ENCODE measurements at places on chromosomes 7 and 10. TPM values are rescaled to one million over a fixed set of nuclear protein-coding genes. Genes with fewer than 3 reads are reported as not detected.

The ADAMTS14 gene
- total RNA-seq, result under 0.01 TPM

The CTAGE8 gene
- 0.49 TPM for total RNA-seq

The RELN gene
- total RNA-seq, result 5.0 TPM

The SPDYE8 gene
- not detected for total RNA-seq

The AKR1D1 gene
- total RNA-seq, result not detected

The CABCOCO1 gene
- 1.7 TPM for total RNA-seq

The MGAM2 gene
- total RNA-seq, result not detected

DNA sequence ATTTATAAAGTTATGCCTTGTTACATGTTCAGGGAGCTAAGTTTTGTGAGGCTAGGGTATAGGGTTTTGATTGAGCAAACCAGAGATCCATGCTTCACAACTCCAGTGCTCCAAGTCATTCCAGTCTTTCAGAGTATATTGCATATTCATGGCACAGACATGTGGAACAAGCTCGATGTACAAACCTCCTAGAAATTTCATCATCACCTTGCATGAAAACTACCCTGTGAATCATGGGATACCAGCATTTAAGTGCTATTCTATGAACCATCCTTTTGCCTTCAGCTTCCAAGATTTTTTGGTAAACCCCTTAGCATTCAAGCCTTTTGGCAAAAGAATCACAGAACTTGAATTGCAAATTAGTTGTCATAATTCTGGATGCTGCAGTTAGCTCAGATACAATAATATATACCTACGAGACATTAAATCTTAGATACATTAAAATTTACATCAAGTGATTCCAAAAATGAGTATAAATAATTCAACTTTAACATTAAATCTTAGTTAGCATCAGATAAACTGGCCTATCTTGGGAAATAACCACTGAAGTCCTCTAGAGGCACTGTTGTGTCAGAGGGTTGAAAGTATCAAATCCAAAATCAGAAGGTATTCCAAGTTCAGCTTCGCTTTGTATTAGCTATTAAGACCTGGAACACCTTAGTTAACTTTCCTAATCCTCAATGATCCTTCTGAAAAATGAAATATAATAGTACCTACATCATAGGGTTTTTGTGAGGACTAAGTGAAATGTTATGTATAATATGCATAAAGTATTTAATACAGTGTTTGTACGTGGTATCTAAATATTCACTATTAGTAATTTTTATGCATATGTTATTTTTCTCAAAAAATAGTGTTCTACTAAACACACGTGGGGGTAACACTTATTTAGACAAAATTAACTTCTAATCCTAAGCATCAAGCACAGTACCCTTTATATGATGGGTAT is 55.5 kb upstream of the CABCOCO1 start:
- no peak for DNase-seq

- no peak for DNase-seq
Observed at GRCh38 chr10:6802759-6803426, 222.8 kb upstream of the PRKCQ start.

GRCh38 chr10:112848228-112848627 is 101.8 kb upstream of the TCF7L2 start:
- DNase-seq, result no peak

GRCh38 chr10:73644015-73644743 is 2.9 kb upstream of the MYOZ1 start:
- DNase-seq, result peak; percentile 78

- no peak for DNase-seq
Observed at GRCh38 chr10:110978204-110978603, 58.8 kb downstream of the SHOC2 start.

- DNase-seq, result no peak
Observed at GRCh38 chr7:37410305-37411229, 38.1 kb downstream of the ELMO1 start.

GRCh38 chr10:90788968-90789367 is 68.9 kb downstream of the HTR7 start:
- DNase-seq, result no peak

- no peak for DNase-seq
Observed at GRCh38 chr7:5589819-5590595, 166.4 kb upstream of the TNRC18 start.

- DNase-seq, result no peak
Observed at GRCh38 chr10:1939016-1939415, 201.7 kb upstream of the ADARB2 start.

GRCh38 chr10:5666008-5666840 is at the start of gene ASB13:
Gene ASB13, minus strand, starts transcription at chr10:5666595. Its CDS starts 44 bp downstream, at chr10:5666551.
- peak; percentile 82 for DNase-seq

DNA sequence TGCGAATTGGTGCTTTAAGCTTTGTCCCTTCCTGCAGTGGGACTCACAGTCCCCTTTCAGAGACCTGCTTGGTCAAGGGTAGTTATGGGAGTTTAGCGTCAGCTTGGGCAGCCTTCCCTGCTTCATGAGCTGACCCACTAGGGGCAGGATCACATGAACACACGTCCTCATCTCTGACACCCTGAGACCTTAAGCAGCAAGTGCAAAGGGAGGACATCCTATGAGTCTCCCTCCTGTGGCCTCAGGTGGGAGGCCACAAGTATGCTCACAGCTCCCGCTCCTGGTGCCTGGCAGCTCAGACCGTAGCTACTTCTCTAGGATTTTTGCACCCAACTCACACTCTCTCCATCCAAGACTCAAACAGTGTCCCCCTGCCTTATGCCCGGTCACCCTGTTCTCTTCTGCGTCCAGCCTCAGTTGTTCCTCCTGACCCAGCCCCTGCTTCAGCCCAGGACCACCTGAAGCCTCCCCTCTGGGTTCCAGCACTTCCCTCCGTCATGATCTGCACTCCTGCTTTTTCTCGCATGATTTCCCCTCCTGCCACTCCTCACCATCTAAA is 136.6 kb upstream of the FAM20C start:
- DNase-seq, result no peak

DNA sequence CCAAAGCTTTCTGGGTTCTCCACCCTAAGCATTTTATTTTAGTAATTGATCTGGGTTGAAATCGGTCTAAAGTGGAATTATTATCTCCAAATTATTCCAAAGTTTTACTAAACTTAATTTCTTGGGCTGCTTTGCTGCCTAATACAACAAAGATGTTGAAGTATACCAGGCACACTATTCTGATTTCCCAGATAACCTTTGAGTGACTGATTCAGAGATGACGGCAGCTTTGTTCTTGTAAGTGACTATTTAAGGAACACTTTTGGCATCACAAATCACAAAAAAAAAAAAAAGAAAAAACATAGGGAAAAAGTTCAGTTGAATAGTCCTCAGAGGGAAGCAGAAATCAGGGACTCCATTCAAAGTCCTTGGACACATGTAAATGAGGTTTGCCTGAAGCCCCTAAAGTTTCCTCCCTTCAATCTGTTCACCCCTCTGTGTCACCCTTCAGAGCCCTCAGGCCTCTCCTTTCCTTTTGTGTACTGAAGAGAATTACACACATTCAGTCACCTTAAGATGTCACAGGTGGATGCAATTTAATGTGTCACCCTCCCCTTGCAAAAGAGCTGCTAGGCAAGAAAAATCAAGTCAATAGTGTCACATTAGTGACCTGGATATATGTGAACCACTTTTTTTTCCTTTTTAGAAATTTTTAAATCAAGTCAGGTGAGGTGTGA is 81.5 kb downstream of the RTKN2 start:
- DNase-seq, result no peak

GRCh38 chr10:114315566-114316420 is 76.7 kb downstream of the VWA2 start:
- DNase-seq, result peak; percentile 51

GRCh38 chr7:727104-727805 is at the start of gene PRKAR1B:
Gene PRKAR1B, minus strand, starts transcription at chr7:727281. Its CDS starts 15,776 bp downstream, at chr7:711505.
- peak; percentile 58 for DNase-seq

DNA sequence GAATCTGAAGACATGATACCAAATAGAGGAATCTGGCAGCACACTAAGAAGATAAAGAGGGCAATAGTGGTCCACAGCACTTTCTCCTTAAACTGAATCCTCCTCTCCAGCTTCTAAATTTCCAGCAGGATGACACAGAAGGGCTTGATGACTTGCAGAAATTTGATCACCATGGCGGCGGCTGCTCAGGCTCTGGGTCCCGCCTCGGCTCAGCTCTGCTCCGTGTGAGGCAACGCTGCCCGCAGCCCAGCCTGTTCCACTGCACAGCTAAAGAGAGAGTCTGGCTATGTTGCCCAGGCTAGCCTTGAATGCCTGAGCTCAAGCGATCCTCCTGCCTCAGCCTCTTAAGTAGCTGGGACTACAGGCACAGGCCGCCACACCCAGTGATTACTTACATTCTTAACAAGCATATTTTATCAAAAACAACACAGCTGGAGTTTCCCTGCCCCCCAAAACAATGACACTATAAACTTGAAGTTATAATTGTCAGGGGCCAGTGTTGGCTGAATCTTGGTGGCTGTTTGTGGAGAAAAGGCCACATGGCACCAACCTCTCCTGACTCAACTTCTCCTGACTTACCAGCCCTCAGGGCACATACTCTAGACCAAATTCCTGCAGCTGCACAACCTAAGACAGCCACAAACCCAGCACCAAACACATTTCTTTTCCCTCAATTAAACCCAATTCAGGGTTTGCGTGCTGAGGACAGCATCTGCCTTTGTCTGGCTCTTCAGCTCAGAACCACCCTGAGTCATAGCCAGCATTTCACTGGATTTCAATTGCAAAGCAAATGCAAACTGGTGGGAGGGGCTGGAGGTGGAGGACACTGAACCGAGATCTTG is 11.6 kb upstream of the TNPO3 start:
- no peak for DNase-seq

GRCh38 chr7:130494431-130494858 is 2.6 kb downstream of the MEST start:
- DNase-seq, result no peak

GRCh38 chr10:76001019-76001418 is 569.6 kb downstream of the LRMDA start:
- DNase-seq, result no peak

GRCh38 chr7:12323415-12323814 is 80.2 kb downstream of the VWDE start:
- DNase-seq, result no peak

DNA sequence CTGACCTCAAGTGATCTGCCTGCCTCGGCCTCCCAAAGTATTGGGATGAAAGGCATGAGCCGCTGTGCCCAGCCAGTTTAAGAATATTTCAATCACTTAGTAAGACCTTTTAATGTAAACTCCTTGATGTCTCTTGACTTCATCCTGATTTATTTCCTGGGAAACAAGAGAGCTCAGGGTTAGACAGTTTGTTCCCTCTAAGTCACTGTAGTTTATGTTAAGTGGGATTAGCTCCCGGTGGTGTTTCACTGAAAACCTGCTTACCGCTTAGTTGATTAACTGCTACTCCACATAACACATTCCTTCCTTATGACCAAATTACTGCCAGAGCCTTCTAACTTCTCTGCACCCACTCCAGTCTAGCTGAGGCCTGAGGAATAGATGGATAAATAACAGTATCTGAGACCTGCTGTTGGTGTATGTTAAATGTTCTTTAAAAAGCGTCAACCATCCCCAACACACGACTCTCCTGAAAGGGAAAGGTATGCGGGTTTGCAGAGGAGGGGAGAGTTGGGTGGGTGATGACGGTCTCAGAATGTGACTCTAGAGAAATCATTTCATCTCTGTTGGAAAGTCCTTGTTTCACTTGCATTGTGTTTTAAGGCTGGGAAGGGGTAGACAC is 48.7 kb downstream of the CREB3L2 start:
- no peak for DNase-seq

DNA sequence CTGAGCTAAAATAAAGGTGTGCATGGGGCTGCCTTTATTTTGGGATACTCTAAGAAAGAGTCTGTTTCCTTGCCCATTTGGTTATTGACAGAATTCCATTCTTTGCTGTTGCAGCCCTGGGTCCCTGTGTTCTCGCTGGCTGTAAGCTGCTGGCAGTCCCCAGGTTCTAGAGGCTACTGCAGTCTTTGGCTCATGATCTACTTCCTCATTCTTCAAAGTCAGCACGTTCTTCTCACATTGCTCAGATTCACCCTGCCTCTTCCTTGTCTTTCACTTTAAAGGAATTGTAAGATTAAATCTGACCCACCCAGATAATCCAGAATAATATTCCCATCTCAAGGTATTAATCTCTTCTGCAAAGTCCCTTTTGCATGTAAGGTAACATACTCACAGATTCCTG is 620.3 kb downstream of the CCSER2 start:
- no peak for DNase-seq

GRCh38 chr7:28217143-28217542 is 36.5 kb upstream of the JAZF1 start:
- no peak for DNase-seq

Data from sigmoid colon (tissue), 7 donors.